Ascending aorta (tissue), 2 donors: ENCODE measurements at places on chromosomes 7 and 10.

- no peak for DNase-seq
Observed at GRCh38 chr7:94367949-94368348, 26.7 kb upstream of the COL1A2 start.

GRCh38 chr10:66514666-66515065 lies 411.2 kb upstream of the LRRTM3 start:
- DNase-seq: no peak

DNA sequence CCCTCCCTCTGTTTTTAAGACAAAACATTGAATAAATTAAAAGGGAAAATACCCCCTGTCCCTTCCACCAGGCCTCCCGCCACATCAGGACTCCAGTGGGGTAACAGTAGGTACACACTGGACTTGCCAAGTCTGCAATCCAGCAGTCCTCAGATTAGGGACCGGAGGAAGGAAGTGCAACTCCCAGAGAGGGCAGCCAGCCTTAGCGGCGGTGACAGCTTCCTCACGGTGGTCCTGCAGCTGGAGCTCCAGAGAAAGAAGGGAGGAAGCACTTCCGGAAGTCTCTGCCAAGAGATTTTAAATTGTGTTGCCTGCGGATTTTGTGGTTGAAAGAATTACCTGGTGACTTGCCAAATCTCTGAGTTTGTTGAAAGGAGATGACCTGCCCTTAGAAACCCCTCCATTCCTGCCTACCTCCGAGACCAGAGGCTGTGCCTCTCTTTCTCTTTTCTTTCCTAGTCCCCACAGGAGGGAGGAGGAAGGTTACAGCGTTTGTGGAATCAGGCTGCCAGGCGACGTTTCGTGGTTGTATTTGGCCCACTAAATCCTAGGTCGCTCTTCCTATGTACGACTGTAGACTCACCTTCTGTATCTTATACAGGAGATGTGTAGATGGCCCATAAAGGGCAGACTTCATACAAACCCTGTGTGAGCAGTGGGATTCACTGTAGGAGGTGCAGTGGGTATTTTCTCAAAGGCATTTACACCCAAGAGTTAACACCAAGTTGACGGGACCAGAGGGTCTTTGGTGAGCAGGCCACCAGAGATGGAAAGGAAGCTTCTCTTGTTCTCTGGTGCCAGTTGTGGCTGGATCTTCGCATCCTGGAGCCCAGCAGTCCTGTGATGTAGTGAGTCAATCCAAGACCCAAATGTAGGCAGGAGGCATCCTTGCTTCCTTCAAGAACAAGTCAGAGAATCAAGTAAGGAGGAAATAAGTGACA lies 77.9 kb downstream of the INSIG1 start:
- no peak for DNase-seq

- no peak for DNase-seq
Observed at GRCh38 chr7:155947051-155947450, 134.8 kb upstream of the SHH start.

DNA sequence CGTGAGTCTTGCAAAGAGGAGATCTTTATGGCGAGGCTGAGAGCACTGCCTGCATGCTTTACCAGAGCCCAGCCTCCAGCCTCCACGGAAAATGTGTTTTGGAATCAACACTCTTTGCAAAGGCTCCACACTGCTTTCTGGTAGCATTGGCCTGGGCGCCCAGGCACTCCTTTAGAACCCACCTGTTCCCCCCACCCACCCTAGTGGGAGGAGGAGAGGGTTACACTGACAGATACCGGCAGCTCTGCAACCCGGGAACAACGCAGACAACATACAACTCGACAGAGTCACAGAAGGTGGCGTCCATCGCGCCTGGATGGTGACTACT lies 5.5 kb upstream of the MNX1 start:
- DNase-seq: no peak

DNA sequence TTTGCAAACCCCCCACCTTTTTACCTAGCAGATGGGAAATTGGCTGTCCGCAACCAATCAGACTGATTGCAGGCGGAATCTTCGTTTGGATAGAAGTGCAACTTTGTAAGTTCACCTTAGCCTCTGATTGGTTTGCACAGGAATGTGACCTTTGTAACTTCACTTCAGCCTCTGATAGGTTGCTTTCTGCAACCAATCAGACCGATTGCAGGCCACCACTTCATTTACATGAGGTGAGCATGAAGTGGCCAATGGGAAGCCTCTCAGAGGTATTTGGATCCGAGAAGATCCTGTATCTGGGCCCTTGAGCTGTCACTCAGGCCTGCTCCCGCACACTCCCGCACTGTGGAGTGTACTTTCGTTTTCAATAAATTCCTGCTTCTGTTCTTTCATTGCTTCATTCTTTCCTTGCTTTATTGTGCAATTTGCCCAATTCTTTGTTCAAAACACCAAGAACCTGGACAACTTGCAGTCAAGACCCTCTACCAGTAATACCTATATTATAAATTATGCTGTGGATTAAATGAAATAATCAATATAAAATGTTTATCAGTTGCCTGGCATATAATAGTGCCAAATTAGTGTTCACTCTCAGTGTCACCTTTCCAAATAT lies 491.4 kb downstream of the PLXNA4 start:
- peak; percentile 37 for DNase-seq

DNA sequence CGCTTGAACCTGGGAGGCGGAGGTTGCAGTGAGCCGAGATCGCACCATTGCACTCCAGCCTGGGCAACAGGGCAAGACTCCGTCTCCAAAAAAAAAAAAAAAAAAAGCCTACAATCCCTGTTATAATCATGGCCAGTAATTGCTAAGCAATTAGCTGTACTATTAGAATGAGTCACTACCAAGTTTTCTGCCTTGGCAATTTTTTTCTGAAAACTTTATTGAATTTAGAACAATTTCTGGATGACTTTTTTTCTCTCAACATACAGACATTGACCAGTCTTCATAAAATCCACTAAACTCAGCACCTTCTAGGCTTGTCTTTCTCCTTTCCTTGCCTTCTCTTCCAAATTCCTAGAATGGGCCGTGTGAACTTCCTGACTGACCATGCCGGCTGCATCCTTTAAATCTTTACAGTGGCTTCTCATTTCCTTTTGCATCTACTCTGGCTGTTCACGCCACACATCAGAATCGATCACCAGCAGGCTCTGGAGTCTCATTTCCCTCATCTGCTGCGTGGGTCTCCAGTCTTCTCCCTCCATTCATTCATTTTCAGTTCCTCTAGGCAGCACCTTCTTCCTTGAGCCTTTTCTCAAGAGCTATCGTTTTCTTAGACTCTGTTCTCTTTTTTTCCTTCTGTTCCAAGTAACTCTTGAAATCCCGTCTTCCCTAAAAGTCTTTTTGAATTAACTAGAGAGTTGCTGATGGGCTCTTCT lies 107.9 kb downstream of the KAT6B start:
- no peak for DNase-seq

DNA sequence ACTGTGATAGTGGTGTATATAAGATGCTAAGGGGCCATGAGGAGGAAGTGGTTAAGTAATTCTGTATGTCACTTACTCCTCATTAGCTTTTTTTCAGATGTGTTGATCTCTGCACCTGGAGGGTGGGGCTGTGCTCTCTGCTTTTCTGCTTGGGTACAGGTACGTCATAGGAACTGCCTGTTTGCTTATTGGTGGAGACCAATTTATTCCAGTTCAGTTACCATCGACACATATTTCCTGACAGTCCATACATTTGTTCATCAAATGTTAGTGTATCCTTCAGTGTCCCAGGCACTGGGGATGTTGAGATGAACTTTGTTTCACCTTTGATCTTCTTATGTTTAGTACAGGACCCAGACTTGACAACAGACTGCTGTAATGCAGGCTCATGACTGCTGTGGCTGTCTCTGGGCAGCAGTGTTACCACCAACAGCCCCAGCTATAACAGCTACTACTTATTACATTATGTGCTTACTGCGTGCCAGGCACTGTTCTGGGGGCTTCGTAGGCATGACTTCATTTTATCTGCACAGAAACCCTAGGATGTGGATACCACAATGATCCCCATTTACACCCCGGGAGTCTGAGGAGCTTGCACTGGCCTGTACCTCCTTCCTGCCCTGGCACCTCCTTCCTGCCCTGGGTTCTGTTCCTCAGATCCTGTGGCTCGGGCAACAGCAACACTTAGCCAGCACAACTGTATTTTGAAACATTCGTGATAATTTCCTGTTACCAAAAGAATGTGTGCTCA lies 87.4 kb downstream of the BUB3 start:
- DNase-seq: no peak
